ENCODE measurements at places on chromosomes 11 and 22.
A peak's percentile ranks its signal among the peaks of the same experiment; 100 is the strongest.

DNA sequence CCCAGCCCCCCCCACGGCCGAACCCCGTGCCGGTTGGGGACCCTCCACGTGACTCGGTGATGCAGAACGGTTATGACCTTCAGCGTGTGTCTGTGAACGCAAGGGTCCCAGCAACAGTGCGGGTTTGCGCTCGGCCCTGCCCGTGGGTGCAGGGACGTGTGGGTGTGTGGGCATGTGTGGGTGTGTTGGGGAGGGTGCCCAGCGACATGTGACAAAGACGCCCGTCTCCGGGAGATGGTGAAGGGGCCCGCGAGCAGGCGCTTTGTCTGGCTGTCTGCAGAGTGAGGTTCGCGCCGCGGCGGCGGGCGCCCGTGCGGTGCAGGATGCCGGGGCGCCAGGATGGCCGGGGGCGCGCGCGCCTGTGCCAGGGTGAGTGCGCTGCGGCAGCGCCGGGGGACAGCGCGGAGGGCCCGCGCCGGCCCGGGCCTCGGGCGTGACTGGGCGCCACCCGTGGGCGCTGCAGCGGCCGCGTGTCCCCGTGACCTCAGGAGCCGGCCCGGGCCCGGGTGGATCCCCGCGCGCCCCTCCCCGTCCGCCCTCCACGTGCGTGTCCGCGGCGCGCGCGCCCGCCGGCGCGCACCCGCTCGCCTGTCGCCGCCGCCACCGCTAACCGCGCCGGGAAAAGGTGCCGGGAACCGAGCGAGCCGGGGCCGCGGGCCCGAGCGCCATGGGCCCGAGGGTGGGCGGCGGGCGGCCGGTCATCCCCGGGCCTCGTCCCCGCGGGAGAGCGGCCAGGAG is at the start of gene LRFN4:
Gene LRFN4, plus strand, starts transcription at position 569 of the 738 bp plus-strand sequence. CDS start 681 bp downstream, outside the sequence.
- peak; percentile 48 for DNase-seq

DNA sequence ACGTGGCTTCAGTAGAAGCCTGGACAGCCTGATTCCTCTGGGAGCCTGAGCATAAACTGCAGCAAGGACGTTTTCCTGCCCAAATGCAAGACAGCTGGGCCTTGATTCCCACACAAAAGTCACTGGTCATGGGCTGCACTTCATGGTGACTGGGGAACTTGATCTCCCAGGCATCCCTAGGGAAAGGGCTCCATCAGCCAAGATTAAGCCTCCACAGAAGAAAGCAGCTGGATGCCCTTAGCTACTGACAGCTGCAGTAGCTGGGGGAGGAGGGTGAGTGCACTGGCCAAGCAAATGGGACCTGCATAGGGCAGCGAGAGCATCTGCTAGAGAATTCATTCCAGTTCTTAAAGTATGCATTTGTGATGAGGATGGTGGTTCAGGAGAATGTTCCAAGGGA is 267.4 kb upstream of the ISX start:
- no peak for DNase-seq

GRCh38 chr11:27246925-27247324 is 116.1 kb downstream of the CCDC34 start:
- DNase-seq, result no peak

DNA sequence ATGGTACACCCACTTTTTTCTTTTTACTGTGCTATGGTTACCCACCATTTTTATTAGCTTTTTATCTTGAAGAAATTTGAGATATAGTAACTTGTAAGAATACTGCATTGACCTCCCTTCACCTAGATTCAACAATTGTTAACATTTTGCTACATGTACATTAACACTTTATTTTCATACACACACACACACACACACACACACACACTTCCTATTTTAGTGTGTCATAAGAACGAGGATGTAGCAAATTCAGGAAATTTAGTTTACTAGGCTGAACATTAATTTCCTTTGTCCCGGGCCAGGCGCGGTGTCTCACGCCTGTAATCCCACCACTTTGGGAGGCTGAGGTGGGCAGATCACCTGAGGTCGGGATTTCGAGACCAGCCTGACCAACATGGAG is 1.1 kb upstream of the ATP6V1E1 start:
- DNase-seq, result no peak

- no peak for DNase-seq
Measured at GRCh38 chr22:20889025-20889704, 28.0 kb upstream of the CRKL start.

GRCh38 chr11:106329273-106330018 is 252.0 kb downstream of the AASDHPPT start:
- DNase-seq, result no peak

DNA sequence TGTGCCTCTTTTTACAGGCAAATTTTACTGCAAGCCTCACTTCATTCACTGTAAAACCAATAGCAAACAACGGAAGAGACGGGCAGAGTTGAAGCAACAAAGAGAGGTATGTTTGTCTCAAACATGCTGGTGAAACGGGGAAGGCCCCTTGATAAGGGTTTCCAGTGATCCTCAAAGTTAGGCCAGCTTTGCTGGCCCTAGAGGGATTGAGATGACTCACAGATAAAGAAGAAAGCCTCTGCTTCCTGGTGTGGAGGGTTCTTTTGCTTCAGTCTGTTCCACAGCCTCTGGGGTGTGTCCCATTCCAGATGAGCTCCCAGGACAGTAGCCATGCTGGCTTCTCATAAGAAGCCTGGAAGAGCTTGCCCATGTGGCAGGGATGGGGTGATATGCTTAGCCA is 118.9 kb upstream of the PARVA start:
- DNase-seq, result no peak

- DNase-seq, result no peak
Measured at GRCh38 chr11:20712912-20713311, 43.5 kb downstream of the NELL1 start.

DNA sequence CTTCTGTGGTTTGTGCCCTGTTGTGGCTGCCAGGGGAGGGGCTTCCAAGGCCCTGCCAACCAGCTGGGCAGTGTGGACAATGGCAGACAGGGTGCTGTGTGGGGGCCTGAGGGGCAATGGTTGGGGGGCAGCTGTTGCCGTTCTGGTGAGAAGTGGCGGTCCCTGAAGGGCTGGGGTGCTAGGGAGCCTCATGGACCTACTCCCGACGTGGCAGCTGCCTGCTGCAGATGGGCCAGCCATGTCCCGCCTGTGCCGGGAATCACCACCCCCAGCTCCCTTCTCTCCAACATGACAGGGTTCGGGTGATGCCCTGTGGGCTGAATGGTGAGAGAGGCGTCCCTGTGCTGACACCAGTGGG is 74.2 kb downstream of the KCNQ1 start:
- DNase-seq, result no peak

DNA sequence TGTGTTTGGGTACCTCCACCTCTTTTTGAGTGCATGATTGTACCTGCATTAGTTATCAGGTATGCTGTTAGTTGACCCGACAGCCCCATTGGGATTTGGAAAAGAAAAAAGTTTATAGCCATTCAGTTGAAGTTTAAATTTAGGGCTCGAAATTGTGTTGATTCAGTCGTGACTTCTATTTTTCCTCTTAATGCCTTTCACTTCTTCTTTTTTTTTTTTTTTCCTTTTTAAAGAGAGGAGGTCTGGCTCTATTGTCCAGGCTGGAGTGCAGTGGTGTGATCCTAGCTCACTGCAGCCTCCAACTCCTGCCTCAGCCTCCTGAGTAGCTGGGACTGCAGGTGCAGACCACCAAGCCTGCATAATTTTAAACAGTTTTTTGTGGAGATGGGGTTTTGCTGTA is 2.3 kb downstream of the STT3A start:
- no peak for DNase-seq

DNA sequence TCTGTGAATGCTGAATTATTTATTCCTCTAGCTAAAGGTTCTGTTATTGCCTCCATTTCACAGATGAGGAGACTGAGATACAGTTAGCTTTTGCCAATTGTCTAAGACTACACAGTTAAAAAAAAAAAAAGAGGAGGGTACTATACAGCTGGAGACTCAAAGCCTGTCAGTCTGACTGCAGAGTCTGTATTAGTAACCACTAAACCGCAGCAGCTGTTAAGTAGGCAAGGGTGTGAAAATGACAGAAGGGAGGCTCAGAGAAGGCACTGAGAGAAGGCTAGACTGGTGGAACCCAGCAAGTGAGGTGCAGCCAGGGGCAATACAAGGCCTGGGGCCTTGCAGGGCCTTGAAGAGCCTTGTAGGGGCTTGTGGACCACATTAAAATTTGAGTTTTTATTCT is 181.2 kb downstream of the CSNK2A3 start:
- DNase-seq, result no peak

DNA sequence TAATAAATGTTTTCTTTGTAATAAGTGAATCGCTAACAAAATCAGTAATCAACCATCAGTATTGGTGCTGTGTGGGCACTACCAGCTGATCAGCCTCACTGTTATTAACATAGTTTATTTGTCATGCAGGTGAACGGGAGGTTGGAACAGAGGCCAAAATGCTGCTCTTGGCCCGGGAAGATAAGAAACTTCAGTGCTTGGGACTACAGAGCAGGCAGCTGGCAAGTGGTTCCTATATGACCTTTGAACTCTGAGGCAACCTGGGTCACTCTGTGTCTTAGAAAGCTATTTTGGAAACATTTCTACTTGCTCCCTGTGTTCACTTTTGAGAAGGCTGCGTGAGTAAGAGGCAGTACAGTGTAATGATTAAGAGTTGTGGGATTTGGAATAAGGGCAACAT is 36.5 kb upstream of the DNAJB13 start:
- no peak for DNase-seq

DNA sequence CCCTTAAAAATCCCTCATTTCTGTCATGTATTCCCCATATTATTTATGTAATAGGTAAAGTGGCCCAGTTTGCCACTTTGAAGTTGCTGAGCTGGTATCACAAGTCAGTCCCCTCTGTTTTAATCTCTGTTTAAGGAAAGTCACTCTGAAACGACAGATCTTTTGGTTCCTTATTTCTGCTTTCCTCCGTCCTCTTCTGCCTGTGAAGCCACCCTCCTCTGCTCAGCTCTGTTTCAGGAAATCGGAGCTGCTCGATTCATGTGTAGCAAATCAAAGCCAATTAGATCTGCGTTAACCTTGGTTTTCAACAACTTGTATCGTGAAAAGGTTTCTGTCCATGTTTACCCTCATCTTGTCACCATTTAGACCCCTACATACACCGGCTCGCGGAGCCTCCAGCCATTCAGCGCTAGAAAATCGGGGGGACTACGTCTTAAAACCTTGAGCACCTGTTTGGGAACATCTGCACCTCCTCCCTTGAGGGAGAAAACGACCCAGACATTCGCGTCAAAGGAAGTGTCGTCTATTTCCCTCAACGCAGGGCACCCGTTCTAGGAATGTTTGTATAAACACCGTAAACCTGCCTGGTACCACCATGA is 576 bp upstream of the SC5D start:
- DNase-seq, result no peak

DNA sequence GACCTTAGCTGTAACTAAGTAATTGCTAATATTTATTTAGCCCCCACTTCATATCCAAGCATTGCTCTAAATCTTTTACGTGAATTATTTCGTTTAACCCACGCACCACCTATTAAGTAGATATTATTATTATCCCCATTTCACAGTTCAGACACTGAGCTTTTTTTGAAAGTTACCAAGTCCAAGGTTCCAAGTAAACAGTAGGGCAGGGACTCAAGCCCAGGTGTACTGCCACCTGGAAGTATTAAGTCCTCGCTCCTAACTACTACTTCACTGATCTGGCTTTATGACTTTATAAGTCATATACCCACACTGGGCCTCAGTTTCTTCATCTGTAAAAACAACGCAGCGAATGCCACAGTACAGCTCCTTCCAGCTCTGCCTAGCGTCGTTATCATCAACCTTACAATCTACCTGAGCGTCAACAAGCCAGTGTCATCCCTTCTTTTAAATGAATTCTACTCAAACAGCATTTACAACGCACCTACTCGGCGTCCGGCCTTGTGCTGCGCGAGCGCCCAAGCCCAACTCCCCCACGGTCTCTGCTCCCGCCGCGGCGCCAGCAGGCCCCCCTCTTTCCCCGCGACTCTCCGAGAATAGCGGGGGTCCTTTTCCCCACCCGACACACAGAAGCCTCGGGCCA is 624 bp downstream of the TMEM41B start:
- DNase-seq, result no peak

DNA sequence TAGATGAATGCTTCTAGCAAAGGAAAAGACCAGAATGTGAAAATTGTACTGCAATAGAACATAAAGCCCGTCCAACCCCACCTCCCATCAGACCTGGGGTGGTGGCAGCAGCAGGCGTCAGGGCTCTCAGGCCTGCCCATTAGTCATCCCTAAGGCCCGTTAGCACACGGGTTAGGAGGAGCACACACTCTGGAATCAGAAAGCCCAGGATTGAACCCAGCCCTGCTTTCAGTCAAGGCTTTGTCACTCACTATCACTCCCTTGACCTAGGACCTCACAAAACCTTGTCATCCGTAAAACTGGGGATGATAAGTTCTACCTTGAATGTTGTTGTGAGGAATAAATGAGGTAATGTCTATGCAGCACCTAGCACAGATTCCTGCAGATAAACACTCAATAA is 26.9 kb downstream of the MICAL3 start:
- DNase-seq, result no peak

Data from stimulated activated CD4-positive, alpha-beta T cell treated with anti-CD3 and anti-CD28 coated beads, TNF-alpha, amount 100 ng/mL, for 4 hours (primary cell).